ENCODE measurements at places on chromosomes 12 and 14.
A peak's percentile ranks its signal among the peaks of the same experiment; 100 is the strongest.

- DNase-seq, result no peak
These were observed 10.2 kb downstream of the SLC25A47 start for GRCh38 chr14:100333311-100333710.

DNA sequence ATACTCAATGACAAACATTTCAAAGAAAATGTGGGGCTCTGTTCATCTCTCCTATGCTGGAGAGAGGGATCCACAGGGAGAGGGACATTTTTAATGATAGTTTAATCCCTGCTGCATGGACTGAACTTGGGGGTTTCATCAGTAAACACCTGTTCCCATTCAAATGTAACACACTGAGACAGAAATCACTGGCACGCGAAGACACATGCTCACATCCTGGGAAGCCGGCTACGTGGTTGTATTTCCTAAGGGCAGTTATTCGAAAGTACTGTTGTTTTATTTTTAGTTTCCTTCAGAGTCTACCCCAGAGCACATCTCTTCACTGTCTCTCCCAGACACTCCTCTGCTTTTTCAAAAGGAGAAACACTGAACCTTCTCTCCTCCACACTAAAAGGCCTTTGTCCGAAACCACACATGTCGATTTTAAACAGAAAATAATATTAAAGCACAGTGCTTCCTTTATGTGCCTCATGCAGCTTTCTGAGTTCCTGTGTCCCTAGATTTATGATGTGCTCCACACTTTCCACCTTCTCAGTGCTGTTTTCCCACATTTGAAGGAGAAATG lies 52.8 kb downstream of the PTHLH start:
- no peak for DNase-seq

DNA sequence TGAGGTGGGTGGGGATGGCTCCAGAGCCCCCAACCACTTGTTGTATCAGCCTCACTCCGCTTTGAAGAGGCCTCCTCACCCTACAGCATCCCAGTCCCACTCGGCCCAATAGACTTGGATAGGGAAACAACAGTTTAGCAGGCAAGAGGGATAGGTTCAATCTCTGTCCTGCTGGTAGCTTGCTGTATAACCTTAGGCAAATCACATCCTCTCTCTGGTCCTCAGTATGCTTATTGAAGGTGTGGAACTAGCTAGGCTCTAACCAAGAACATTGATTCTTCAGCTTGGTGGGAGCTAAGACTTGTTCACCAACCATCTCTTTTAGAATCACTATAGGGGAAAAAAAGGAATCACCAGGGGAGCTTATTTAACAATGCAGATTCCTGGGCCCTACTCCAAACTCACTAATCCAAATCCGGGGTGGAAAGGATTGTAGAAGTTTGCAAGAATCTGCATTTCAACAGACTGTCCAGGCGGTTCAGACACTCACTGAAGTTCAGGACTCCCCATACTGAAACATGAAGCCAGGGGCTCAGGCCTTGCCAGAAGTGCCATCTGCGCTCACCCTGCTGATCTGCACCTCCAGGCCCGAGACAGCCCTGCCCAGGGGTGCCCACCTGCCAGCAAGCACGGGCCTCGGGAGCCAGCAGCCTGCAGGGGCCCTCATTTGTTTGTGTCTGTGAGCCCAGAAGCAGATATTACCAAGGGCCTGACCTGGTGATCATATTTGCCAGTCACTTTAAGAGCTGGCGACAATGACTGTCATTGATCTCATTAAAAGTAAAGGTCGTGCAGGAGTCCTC lies 113.0 kb downstream of the ADCK1 start:
- DNase-seq, result no peak

DNA sequence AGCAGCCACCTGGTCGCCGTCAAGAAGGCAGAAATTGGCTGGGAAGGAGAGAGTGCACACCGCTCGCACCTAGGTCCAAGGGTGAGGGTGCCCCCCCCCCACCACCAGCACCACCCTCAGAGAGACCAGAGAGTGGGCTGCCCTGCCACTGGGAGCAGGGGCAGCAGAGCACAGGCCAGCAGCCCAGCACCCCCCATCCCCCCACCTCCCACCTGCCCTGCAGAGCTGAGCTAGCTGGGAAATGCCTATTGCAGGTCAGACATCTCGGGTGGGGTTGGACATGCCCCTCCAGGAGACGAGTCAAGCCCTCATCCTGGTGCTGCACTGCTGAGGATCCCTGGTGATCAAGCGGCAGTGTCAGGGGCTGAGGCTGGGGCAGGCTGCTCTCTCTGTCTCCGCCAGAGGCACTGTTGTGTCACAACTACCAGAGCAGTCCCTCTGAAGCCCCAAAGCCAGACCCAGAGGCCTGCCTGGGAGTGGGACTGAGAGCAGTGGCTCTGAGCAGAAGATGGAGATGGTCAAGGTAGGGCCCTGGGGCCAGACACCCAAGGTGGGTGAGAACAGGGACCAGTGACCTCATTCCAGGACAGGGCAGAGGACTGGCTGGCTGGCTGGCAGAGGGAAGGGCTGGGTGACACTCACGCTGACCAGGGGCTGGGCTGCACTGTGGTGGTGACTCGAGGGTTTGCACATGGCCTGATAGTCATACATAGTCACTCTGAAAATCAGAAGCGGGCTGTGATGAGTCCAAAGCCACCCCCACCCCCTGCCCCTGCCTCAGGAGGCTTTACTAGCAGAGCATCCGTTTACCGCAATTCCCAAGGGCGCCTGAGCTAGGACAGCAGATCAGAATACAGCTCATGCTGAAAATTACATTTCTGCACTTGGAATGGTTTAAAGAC lies 19.7 kb upstream of the LRTM2 start:
- DNase-seq, result no peak

DNA sequence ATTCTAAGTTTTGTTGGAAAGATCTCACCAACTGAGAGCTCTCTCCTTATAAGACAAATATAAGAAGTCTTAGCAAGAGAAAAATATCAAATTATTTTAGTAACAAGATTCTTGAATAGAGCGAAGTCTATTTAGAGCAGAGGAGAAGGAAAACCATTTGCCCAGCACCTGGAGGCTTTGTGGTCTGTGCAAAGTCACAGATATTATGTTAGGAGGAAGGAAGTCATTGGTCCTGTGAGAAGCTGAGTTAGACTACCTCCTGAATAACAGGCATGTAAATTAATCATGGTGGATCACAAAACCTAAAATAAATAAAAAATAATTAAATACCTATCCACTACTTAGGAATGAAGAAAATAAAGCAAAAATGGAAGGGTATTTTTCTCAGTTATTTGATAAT lies 38.4 kb upstream of the ATXN7L3B start:
- DNase-seq, result no peak

GRCh38 chr14:60485057-60485597 lies 736 bp downstream of the C14orf39 start:
- no peak for DNase-seq

DNA sequence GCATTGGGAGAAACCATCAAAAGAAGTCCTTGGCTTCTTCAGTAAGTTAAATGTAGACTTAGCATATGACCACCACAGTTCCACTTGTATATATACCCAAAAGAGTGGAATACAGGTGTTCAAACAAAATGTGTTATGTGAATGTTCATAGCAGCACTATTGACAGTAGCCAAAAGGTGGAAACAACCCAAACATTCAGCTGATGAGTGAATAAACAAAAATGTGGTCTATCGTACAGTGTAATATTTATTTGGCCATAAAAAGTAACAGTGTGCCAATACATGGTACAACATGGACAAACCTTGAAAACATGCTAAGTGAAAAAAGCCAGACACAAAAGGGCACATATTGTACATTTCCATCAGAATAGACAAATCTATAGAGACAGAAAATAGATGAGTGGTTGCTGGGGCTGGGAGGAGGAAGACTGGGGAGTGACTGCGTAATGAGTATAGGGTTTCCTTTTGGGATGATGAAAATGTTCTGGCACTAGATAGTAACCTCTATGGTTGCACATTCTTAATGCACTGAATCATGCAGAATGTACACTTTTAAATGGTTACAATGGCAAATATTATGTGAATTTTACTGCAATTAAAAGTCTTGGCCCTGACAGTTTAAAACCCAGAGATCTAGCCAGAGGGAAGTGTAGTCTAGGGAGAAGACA lies 5.5 kb downstream of the ERP29 start:
- DNase-seq, result peak; percentile 75

DNA sequence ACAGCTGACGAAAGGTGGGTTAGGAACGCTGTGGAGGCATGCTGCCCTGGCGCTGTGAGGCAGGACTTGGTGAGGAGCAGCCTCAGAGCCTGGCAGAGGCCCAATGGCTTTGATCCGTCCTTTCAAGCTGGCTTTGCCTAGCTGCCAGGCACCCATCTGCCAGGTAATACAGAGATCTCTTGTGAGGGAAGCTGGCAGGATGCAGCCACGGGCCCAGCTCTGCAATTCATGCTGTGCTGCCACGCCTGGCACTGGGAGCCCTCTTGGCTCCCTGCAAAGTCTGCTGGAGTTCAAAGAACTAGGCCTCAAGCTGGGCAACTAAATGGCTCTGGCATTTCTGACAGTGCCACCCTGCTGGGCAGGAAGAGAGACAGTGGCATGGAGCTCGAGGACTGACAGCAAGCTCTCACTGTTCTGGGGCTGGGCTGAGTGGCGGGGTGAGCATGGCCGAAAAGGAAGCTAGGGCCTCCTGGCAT lies 18.7 kb downstream of the IQSEC3 start:
- DNase-seq, result no peak

DNA sequence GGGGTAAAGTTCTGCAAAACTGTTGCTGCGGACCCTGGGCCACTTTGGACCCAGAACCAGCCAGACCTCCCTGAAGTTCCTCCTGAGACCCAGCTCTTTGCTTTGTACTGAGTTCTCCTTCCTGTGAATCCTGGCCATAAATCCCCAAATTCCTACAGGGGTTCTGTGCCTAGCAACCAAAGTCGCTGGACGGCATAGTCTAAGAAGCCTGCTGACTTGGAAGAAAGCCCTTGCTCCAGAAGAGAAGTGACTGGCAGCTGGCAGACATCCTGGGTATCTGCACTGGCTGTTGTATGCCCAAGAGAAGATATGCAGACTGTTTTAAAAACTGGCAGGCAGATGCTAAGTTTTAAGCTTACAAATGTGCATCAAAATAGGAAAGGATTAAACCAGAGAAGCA lies 99.9 kb upstream of the SLC24A4 start:
- no peak for DNase-seq

DNA sequence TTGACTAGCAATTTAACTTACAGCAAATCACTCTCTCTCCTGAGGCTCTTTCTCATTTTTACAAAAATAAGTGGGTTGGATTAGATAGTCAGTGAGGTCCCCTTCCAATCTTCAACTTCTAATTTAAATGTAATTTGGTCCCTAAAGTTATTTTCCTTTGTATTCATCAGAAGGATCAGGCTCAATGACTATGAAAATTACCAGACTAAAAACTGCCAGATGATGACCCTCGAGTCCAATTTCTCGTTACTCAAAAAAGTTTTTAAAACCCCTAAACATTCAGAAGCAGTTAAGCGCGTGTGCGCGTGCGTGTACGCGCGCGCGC lies 34.7 kb downstream of the DICER1 start:
- no peak for DNase-seq
